CD4-positive, alpha-beta T cell treated with Interleukin-15 for 1 hour (primary cell): ENCODE measurements at places on chromosomes 16 and 17.

- peak; percentile 58 for DNase-seq
These were observed 27.8 kb downstream of the GNPTG start for GRCh38 chr16:1379304-1380076.

- DNase-seq: no peak
These were observed 3.4 kb upstream of the MTSS2 start for GRCh38 chr16:70689035-70689969.

- DNase-seq: no peak
These were observed 164.1 kb downstream of the HS3ST4 start for GRCh38 chr16:25855818-25856217.

- DNase-seq: peak; percentile 85
These were observed 532 bp downstream of the KDM6B start for GRCh38 chr17:7834542-7834956.

- no peak for DNase-seq
These were observed 11.6 kb downstream of the STH start for GRCh38 chr17:46010597-46011186.

DNA sequence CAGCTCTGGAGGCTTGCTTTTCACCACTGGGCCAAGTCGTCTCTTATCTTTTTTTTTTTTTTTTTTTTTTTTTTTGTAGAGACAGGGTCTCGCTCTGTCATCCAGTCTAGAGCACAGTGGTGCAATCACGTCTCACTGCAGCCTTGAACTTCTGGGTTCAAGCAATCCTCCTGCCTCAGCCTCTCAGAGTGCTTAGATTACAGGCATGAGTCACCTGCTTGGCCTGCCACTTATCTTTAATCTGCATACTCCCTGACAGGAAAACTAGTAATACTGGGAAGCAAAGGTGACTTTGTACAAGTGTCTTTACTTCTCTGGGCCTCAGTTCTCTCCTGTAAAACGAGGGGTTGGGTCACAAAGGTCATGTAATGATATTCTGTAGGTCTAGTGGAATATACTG, 15.0 kb downstream of the NTN1 start:
- no peak for DNase-seq

GRCh38 chr16:81623365-81624102, 155.6 kb upstream of the PLCG2 start:
- DNase-seq: peak; percentile 41

DNA sequence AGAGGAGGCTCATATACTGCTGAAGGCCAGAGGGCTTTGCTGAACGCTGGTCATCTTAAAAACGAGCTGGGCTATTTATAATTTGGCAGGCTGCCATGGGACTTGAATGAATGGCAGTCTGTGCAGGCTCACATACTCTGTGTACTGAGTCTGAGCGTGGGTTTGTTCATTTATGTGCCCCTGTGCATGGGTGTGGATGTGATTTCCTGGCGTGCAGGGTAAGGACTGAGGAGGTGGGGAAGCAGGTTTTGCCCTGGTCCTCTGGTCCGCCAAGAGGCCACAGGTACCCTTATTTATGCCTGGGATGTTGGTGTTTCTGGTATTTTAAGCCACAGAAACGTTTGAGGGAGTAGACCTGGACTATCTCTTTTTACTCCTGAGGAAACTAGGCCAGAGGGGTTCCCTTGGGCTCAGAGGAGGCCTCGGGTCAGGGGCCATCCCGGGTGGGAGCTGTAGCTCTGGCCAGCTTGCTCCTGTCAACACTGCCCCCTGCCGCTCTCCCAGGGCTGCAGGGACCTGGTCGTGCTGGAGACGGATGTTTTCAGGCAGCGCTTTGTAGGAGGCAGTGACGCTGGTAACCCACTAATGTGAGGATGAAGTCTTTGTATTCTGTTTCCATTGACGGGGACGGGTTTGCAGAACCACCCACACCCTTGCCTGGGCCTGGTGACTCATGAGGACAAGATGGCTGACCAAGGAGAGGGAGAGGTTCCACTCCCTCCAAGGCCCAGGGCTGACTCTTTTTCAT, 184.4 kb downstream of the MSI2 start:
- peak; percentile 63 for DNase-seq

DNA sequence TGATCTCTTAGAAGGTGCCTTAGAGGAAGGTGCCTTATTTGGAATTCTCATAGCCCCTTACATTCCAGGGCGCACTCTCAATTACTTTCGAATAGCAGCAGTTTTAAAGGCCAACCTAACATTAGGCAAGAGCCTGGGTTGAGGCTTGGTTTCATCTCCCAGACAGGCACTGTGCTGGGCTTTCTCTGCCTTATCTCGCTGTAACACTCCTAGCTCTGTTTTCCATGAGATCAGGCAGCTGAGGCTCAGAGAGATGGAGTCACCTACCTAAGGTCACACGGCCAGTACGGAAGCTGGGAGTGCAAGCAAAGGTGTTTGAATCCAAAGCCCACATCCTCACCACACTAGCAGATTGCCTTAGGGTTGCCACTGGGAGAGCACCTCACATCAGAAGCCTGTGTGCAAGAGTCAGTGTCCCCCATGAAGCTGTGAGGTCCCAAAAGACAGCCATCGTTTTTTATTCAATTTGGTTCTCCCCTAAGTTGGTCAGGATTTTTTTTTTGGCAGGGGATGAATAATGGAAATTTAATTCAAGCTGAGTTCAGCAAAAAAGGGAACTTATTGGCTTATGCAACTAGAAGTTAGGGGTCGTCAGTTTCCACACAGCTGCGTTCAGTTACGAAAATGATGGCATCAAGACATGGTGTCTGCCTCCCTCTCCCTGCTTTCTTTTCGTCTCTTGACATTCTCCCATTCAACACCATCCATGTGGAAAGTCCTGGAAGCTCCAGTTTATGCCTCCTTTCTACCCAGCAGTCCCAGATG, 206.4 kb downstream of the KATNIP start:
- no peak for DNase-seq

GRCh38 chr17:61208301-61209105, 191.1 kb upstream of the TBX2 start:
- no peak for DNase-seq

- peak; percentile 59 for DNase-seq
These were observed 5.2 kb downstream of the SLFN11 start for GRCh38 chr17:35368081-35368830.

DNA sequence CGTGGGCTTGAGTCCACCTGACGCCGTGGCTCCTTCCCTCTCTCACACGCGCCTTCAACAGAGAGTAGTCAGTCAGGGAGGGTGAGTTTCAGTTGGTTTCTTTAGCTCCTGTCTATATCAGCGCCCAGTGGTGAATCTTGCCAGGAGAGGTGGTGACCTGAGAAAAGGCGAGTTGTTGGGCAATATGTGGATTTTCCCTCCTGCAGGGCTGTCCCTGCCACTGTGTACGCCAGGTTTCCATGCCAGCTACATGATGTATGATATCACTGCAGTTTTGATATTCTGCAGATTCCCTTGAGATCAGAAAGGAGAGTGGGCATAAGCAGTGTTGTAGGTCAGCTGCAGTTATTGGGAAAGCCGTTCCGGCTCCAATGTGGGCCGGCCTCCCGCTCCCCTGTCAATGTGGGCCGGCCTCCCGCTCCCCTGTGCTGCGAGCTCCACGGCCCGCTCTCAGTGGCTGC, 31.4 kb downstream of the BANP start:
- DNase-seq: no peak

- peak; percentile 71 for DNase-seq
These were observed 7.5 kb downstream of the SLC16A3 start for GRCh38 chr17:82236142-82236971.

DNA sequence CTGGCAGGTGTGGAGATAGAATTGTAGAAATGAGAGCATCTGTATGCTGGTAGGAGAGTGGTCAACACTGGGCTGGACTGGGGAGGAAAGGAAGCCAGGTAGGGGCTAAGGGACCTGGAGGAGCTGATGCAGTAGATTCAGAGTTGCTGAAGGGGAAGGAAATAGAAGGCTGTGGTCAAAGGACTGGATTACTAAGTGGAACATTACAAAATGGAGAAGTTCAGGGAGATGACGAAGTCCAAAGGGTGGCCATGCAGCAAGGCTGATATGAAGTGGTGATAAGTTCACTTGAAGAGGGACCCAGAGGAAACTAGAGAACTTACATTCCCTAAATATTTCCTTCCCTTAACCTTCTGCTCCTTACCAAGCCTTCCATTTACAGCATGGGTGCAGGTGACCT, 8.6 kb upstream of the CCL2 start:
- DNase-seq: peak; percentile 42

DNA sequence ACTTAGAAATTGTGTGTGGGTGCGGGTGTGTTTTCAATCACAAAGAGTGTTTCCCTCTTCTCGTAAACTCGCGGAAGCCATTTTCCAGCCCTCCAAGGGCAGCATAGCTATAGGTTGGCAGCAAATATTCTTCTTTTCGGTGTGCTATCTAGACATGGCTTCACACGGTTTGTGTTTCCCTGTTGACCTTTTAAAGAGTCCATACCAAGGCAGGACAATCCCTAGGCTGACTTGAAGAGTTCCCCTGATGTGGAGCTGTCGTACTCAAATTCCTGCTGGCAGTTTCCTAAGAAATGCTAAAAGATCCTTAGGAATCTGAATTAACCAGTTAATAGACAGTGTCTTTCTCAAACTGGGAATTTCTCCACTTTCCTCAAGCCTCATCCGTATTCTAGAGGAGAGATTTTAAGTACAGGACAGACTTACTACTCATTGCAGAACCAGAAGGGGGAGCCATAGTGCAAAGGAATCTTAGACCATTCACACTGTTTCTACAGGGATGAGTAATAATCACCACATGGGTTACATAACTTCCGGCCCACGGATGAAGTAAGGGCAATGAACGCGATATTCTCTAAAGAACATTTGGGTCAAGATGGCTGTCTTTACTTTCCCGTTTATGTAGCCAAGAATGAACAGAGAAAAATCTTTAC, 288.6 kb upstream of the ELAC2 start:
- no peak for DNase-seq

- no peak for DNase-seq
These were observed 7.8 kb downstream of the STXBP4 start for GRCh38 chr17:54976316-54976715.

GRCh38 chr17:82698065-82698973, at the start of gene RAB40B:
Gene RAB40B (minus strand): TSS chr17:82698698. CDS start chr17:82698596, 102 bp downstream.
- peak; percentile 99 for DNase-seq
